ENCODE measurements at places on chromosomes 2 and 18.

- no peaks in the 10 kb centered on the region for H3K27me3 ChIP-seq
- no peak for DNase-seq
- H3K4me1 ChIP-seq: peaks cover 38% of the 10 kb centered on the region
- H3K27ac ChIP-seq: no peak overlapping the region
- H3K4me3 ChIP-seq: no peak overlapping the region
- no peaks in the 10 kb centered on the region for H3K36me3 ChIP-seq
Measured at GRCh38 chr2:96890726-96891385, 21.0 kb upstream of the SEMA4C start.

DNA sequence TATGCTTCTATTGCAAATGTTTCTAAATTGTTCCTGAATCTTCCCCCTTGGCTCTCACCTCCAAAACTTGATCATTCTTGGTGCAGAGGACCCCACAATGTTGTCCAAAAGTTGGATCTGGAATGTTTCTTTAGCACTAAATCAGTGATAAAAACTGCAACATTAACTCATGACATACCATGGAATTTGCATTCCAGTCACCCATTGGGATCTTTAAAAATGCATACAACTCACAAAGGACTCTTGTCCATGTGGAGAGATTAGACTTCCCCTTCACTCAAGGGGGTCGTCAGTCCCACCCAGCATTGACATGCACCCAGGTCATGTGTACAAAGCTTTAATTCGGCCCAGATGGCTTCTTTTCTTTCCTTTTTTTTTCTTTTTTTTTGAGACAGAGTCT is 169.3 kb downstream of the SETBP1 start:
- DNase-seq: no peak
- no peaks in the 10 kb centered on the region for H3K4me1 ChIP-seq
- no peaks in the 10 kb centered on the region for H3K36me3 ChIP-seq
- no peak overlapping the region for H3K27ac ChIP-seq

DNA sequence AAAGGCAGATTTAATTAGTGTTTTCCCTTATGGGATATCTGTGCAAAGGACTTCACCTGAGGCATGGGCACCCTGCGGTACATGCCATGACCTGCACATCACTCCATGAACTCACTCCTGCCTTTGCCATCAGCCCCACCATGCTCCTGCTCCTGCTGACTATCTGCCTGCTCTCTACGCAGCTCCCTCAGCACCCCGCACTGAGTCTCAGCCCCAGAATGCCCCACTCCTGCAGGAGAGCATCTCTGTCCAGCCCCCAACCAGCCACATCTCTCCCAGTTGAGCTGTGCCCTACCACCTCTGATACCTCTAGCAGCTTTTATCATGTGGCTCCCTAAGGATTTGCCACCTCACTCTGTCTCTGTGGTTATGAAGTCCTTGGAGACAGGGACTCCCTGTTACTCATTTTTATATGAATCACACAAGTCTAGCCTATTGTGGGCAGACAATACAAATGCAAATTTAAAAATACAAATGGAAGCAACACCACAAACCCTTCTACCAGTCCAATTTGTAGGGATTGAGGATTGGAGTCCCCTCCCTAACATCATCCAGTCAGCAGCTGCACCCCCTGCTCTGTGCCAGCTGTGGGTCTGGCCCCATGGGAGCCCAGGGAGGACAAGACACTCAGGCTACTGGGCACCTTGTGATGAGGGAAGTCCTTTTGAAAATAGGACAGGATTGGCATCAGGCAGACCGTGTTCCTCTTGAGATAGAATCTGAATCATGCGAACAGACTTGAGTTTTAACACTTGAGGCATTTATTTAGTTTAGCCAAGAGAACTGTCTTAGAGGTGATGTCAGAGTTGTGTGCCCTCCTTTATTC is 689.6 kb upstream of the HS6ST1 start:
- no peaks in the 10 kb centered on the region for H3K4me1 ChIP-seq
- no peak for DNase-seq
- H3K36me3 ChIP-seq: no peaks in the 10 kb centered on the region
- no peak overlapping the region for H3K27ac ChIP-seq
- no peak overlapping the region for H3K4me3 ChIP-seq
- H3K27me3 ChIP-seq: no peaks in the 10 kb centered on the region

- DNase-seq: no peak
- H3K36me3 ChIP-seq: no peaks in the 10 kb centered on the region
- H3K4me1 ChIP-seq: no peaks in the 10 kb centered on the region
Measured at GRCh38 chr18:28963481-28963880, 786.6 kb upstream of the CDH2 start.

- no peak overlapping the region for H3K4me3 ChIP-seq
- H3K27me3 ChIP-seq: no peaks in the 10 kb centered on the region
- peaks cover 26% of the 10 kb centered on the region for H3K4me1 ChIP-seq
Measured at GRCh38 chr2:213105212-213105611, 46.2 kb downstream of the IKZF2 start.

DNA sequence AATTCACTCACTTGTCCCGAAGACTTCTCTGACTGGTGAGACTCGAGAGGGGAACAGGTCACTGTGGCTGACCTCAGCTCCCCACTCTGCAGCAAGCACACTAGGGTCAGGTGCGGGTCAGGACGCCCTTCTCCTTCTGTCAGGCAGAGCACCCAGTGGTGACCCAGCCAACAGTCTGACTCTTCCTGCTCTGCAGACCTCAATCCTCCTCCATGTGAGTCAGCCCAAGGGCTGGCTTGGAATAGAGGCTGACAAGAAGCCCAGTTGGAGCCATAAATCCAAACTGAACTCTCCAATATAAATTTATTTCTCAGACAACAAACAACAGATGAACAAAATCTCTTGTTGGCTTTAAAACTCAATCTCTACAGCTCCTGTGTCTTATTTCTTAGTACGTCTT is 253.1 kb downstream of the SH3BP4 start:
- DNase-seq: no peak
- peaks cover 9% of the 10 kb centered on the region for H3K27me3 ChIP-seq
- no peaks in the 10 kb centered on the region for H3K4me1 ChIP-seq
- H3K27ac ChIP-seq: no peak overlapping the region

GRCh38 chr18:58288921-58289797 is 245.1 kb downstream of the NEDD4L start:
- no peaks in the 10 kb centered on the region for H3K27me3 ChIP-seq
- H3K4me3 ChIP-seq: no peak overlapping the region
- peaks cover 60% of the 10 kb centered on the region for H3K4me1 ChIP-seq
- DNase-seq: no peak
- H3K36me3 ChIP-seq: no peaks in the 10 kb centered on the region

DNA sequence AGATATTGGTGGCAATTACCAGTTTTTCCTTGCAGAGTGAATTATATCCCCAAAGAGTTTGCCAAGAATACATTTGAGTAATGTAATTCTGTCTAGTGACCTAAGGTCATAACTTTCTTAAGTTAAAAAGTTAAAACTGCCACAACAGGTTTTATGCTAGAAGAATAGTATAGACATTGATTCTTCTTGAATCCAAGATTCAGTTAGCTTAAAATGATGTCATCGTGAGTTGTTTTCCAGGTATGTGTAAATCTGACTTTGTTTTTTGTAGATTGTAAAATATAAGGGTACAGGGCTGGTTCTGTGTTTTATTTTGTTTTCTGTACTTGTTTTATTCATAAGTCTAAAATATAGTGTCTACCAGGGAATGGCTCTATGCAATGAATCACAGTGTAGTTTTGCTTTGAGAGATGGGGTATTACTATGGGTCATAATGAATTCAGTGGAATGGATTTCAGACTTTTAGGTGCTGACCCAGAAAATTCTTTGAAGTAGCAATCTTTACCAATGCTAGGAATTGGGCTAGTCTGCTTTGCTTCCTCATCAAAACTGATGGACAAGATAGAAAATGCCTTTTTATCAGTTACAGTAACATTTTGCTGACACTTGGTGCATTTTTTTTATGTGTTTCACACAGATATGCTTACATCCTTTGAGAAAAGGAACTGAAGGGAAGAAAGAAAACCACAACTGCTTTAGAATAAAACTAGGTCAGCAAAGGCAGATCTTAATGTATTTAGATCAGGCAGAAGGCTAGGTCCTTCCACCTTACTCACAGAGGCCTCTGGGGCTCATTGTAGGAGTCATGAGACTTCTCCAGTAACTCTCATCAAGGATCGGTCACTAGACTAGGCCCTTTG is 20.8 kb upstream of the MGAT5 start:
- no peaks in the 10 kb centered on the region for H3K36me3 ChIP-seq
- no peak overlapping the region for H3K4me3 ChIP-seq
- peaks cover 17% of the 10 kb centered on the region for H3K4me1 ChIP-seq
- peak overlapping the region; percentile 60 for H3K27ac ChIP-seq
- DNase-seq: no peak

DNA sequence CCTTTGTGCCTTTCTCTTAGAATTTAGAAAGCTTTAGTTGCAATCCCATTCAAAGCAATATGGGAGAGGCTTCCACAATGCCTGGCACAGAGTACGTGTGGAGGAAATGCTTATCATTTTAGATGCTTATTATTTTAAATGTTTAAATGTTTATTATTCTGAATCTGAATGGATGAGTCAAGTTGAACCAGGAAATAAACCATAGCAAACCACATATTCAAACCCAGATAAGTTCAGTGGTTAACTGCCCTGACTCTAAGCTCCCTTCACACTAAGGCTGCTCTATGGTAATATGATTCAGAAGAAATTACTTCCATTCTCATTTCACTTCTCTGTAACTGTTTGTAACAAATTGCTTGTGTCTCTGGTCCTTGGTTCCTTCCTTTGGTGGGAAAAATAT is 5.2 kb upstream of the PPP4R1 start:
- H3K4me1 ChIP-seq: peaks cover 30% of the 10 kb centered on the region
- H3K27me3 ChIP-seq: no peaks in the 10 kb centered on the region
- no peaks in the 10 kb centered on the region for H3K36me3 ChIP-seq
- DNase-seq: no peak

DNA sequence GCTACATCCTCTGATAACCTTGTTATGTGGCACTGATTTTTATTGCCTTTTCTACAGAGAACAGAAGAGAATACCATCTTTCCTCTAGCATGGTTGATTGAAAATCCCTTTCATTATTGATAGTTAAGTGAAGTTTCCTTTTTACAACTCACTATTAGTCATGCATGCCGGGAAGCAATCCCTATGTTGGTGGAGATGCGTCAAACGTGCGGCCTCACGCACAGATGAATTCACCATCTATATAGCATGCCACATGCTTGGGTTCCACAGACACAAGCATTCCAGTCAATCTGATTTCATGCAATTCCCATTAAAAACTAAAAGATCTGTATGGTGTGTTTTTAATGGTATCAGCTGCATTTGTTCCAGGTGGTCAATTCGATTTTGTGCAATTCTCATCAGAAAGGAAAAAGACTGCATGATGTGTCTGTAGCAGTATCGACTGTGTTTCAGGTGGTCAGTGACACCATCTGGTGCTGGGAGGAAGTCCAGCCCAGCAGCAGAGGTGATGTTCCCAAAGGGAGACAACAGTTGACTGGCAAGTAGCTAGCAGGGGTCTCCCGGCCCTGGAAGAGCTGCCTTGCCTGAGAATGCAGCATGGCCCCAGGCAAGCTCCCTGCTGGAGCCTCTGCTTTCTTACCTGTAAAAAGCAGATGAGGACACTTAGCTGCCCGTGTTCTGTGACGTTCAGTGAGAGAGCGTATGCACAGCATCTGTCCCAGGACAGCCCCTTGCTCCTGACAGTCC is 151.3 kb upstream of the NCK2 start:
- DNase-seq: no peak
- no peaks in the 10 kb centered on the region for H3K27me3 ChIP-seq
- no peak overlapping the region for H3K27ac ChIP-seq
- no peak overlapping the region for H3K4me3 ChIP-seq
- no peaks in the 10 kb centered on the region for H3K36me3 ChIP-seq

DNA sequence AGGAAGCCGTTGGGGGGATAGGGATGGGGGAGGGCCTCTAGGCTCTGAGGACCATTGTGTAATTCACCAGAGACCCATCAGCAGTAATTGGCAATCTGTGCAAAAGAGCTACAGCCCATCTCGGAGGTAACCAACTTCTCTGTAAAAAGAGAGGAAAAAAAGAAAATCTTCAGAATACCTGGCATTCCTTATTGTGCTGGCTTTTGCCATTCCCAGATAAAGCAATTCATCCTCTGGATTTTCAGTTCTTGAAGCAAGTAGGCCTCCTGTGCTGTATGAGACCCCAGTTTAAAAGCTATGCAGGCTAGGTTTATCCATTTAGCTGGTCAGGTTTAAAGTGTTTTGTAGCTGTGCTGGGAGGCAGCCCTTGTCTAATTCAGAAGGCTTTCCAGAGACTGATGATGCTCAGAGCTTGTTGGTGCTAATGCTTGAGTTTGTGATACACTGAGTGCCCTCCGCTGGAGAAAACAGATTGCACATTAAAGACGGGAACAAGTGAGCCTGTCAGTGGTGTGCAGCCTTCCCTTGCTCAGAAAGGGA is at the start of gene LRRTM4:
Gene LRRTM4, minus strand, starts transcription at position 446 of the 540 bp plus-strand sequence.
- H3K36me3 ChIP-seq: no peaks in the 10 kb centered on the region
- H3K4me1 ChIP-seq: no peaks in the 10 kb centered on the region
- H3K27me3 ChIP-seq: peaks cover 8% of the 10 kb centered on the region
- H3K27ac ChIP-seq: no peak within 1 kb of the TSS

GRCh38 chr2:145592361-145592760 is 1072.4 kb upstream of the ZEB2 start:
- no peaks in the 10 kb centered on the region for H3K27me3 ChIP-seq
- DNase-seq: no peak
- no peak overlapping the region for H3K27ac ChIP-seq
- H3K4me3 ChIP-seq: no peak overlapping the region
- H3K4me1 ChIP-seq: peaks cover 11% of the 10 kb centered on the region

DNA sequence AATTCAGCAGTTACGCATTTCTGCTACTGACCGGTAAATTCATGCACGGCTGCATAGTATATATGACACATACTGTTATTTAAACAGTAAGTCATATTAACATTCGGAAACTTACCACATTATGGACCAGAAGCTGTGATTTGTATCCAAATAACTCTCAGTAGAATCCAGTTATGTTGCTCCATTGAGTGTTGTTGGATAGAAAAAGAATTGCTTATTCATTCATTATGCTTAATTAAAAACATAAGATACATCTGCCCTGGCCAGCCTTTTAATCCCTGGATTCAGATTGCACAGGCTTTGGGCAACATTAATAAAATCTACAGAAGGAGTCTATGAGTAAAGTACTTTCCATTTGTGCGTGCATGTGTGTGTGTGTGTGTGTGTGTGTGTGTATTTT is 111.3 kb downstream of the CPS1 start:
- H3K4me1 ChIP-seq: no peaks in the 10 kb centered on the region
- peaks cover 2% of the 10 kb centered on the region for H3K27me3 ChIP-seq
- no peak for DNase-seq
- H3K36me3 ChIP-seq: no peaks in the 10 kb centered on the region
- no peak overlapping the region for H3K4me3 ChIP-seq

GRCh38 chr18:21257386-21257785 is 15.4 kb downstream of the GREB1L start:
- no peak overlapping the region for H3K4me3 ChIP-seq
- no peak overlapping the region for H3K27ac ChIP-seq
- H3K4me1 ChIP-seq: no peaks in the 10 kb centered on the region
- no peak for DNase-seq
- H3K36me3 ChIP-seq: no peaks in the 10 kb centered on the region

- H3K4me3 ChIP-seq: no peak overlapping the region
- no peak for DNase-seq
- H3K27ac ChIP-seq: peak overlapping the region; percentile 9
- H3K36me3 ChIP-seq: no peaks in the 10 kb centered on the region
- no peaks in the 10 kb centered on the region for H3K27me3 ChIP-seq
Measured at GRCh38 chr2:181523756-181524155, 66.6 kb downstream of the ITGA4 start.

All from RWPE2 (cell line).